IPS DF 19.7 (cell line): ENCODE measurements at places on chromosomes 12 and 14.
A peak's percentile ranks its signal among the peaks of the same experiment; 100 is the strongest.

DNA sequence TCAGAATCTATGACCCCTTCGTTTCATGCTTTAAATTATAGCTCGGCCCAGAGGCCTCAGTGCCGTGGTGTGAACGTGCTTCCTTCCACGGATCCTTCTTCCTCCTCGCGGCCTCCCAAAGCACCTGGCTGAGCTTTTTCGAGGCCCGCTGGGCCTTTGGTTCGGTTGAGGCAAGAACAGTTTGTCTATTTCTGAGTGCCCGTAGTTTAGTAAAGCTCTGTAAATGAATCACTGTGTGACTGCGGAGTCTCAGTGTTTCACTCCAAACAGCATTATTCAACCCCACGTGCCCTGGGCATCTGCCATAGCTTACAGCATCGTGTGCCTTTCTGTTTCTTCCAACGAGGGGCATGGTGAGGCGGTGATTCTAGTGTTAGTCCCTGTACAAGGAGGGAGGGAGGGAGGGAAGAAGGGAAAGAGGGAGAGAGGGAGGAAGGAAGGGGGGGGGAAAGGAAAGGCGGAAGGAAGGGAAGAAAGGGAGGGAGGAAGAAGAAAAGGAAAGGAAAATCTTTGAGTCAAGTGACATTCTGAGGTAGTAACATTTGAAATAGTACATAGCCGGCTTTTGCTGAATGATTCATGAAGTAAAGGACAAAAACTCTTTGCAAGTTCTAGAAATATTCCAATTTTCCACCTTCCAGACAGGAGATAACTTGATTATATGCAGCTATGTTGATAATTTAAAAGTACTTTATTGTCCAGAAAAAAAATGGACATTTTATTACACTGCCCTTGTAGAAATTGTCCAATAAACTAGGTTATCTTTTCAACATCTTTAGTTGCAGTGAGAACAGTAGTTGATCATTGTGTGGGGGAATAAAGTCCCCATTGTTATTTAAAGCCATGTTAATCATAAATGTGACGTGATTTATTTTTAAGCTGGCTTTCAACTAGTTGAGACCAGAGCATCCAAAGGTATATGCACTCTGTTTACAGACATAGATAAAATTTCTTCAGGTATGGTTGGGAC is 1.2 kb upstream of the TRIM9 start:
- DNase-seq, result no peak

DNA sequence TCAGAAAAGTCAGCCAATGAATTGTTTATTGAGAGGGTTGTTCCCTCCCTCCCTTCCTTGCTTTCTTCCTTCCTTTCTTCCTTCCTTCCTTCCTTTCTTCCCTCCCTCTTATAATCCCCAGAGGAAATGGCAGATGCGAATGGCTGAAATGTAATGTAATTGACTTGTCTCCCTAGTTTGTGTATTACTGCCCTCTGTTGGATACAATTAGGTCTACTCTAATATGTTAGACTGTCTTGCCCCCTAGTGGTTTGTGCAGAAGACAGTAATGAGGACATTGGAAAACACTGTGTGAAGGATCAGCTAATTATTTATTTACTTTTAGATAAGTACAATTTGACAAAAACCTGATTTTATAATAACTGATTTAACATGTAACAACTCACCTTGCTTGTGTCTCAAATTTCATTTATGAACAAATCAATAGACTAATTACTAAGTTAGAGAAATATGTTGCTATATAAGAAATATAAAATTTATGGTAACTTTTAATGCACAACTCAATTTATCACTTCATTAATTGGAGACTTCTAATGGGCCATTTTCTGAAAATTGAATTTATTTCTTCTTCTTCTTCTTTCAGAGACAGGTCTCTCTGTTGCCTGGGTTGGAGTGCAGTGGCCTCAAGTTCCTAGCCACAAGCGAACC is 229.8 kb upstream of the LRIG3 start:
- peak; percentile 45 for DNase-seq

DNA sequence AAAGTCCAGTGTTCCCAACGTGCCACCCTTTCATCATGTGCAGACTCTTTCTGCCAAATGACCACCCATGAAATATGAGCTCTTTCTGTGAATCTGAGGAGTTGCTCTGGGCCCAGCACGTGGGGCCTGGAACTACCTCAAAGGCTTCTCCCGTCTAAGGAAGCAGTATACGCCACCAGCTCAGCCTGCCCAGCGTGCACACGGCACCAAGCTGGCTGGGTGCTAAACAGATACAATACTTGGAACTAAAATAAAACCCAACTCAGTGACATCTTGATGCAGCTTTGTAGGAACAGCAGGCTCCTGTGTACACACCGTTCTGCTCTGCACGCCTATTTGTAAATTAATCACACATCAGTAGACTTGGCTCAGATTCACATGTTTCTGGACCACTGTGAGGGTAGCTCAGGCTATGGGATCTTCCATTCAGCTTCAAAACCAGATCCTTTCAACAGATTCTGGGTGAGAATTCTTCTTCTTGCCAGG is 74.8 kb downstream of the ARL6IP4 start:
- no peak for DNase-seq

- DNase-seq, result no peak
Measured at GRCh38 chr12:68406134-68406576, 74.0 kb upstream of the MDM1 start.

DNA sequence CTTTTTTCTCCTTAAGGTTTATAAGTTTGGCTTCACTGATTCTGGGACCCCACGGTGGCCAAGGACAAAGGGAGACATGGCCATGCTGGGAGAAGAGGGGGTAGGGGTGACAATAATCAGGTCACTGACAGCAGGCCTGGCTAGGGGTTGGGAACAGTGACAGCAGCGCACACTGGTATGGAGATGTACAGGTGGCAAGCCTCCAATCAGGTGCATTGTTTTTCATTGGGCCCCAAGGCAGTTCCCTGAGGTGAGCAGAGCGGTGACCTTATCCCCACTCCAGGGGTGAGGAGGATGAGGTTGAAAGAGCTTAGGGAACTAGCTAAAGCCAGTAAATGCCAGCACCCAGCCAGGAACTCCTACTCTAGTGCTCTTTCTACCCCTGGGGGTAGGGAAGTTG is 1.4 kb downstream of the SYNDIG1L start:
- DNase-seq, result no peak

GRCh38 chr12:116382686-116383530 is 105.4 kb upstream of the MED13L start:
- DNase-seq, result no peak

GRCh38 chr12:117842630-117843029 is 126.2 kb downstream of the KSR2 start:
- DNase-seq, result peak; percentile 64

DNA sequence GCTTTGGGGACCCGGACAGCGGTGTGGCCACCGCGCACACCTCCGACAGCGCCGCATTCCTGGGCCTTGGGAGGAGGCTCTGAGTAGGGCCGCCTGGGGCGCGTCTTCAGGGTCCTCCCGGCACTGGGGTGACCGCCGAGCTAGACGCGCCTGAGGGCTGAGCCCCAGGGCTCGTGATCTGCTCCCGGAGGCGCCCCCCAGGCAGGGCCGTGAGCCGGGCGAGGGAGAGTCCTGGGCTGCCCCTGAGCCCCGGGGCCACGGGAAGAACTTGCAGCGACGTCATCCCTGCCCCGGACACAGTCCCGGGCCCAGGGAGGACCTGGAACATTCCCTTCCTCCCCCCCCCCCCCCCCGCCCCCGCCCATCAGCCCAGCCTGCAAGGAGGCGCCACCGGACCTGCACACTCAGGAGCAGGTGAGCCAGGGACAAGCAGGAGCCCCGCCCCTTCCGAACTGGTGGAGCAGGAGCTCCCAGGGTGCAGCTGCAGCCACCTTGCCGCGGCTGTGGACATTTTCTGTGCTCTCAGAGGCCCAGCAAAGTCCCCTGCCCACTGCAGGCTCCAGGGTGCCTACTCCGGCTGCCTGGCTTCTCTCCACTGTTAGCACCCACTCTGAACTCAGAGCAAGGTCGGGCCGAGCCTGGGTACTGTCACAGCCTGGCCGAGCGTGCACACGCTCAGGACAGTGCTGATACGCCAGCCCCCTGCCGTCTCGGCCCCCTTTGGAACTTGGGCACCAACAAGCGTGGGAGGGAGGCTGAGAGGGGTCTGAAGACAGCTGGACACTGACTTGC is 50.7 kb downstream of the A2M start:
- DNase-seq, result peak; percentile 57

DNA sequence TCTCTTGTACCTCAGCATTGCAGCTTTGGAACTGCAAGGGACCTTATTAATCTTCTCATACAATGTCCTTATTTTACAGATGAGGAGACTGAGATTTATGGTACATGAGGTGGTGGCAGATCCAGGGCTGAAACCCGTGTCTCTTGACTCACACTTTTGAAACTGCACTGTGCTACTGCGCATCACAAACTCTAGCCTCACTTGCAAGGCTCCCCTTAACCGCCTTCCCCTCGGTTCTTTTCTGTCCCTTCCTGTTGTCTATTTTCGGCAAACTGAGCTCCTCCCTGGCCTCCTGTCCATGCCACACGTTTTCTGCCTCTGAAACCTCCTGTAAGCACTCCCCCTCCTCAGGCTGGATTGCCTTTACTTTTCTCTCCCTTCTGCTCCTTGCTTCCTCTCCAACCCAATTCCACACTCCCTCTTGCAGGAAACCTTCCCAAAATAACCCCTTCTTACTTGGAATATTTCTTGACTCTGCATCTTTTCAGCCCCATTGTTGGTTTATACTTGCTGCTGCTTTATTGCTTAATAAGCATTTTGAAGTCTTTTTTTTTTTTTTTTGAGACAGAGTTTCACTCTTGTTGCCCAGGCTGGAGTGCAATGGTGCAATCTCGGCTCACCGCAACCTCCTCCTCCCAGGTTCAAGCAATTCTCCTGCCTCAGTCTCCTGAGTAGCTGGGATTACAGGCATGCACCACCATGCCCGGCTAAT is 72.4 kb upstream of the CISTR start:
- no peak for DNase-seq

- no peak for DNase-seq
Measured at GRCh38 chr12:73308747-73309146, 1036.6 kb downstream of the TRHDE start.

- no peak for DNase-seq
Measured at GRCh38 chr12:66156654-66157053, 13.1 kb downstream of the TMBIM4 start.
